ENCODE measurements at places on chromosomes 13 and 19. TPM values are rescaled to one million over a fixed set of nuclear protein-coding genes. Genes with fewer than 3 reads are reported as not detected.

JSRP1 gene
- total RNA-seq, result 0.80 TPM

TTC9B gene
- not detected for total RNA-seq

FBXW9 gene
- 9.8 TPM for total RNA-seq

FCAR gene
- not detected for total RNA-seq

CDC42EP5 gene
- total RNA-seq, result 114 TPM

CALR3 gene
- not detected for total RNA-seq

MIPEP gene
- total RNA-seq, result 13.1 TPM

WDR62 gene
- total RNA-seq, result 5.9 TPM

KLK4 gene
- total RNA-seq, result not detected

APOC4 gene
- total RNA-seq, result not detected
